Stimulated activated CD8-positive, alpha-beta memory T cell treated with anti-CD3 and anti-CD28 coated beads, Interleukin-4, amount 100 ng/mL, for 48 hours (primary cell): ENCODE measurements at places on chromosomes 16 and 17.

GRCh38 chr17:80990921-80991644 lies 558 bp upstream of the CHMP6 start:
- no peak for DNase-seq

- no peak for DNase-seq
Observed at GRCh38 chr17:65261682-65262636, 124.8 kb downstream of the RGS9 start.

- DNase-seq, result no peak
Observed at GRCh38 chr16:88809676-88810165, 2.0 kb downstream of the APRT start.

DNA sequence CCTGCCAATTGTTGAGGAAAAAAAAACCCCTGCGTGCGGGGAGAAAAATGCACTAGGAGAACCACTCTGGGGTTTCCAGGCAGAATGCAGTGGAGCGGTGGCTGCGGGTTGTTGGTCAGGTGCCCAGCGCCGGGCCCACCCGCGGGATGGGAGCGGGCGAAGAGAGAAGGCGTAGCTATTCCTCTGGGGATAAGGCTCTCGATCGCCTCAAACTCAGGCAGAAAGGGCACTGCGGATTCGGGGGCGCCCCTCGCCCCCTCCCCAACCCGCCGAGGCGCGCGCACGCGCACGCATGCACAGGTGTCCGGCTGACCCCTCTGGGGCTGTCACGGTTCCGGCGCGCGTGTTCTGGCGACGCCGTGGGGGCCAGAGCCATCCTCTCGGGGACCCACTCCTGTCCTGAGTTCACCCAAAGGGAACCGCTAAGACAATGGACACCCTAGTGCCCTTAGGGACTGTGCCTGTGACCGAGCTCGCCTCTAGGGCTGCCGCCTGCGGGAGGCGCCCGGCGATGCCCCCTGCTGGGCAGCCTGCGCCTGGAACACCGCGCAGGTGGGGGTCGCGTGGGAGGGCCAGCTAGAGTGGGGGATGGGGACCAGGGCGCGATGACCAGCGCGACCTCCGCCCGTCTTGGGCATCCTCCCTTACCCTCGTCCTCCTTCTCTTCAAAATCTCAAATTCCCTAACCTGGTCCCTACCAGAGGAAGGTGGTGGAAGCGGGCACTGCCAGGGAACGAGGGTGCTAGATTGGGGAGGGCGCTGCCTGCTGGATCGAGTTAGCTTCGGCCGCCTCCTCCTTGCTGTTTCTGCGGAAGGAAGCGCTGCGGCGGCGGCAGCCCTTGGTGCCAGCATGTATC lies 14.4 kb upstream of the CBX8 start:
- DNase-seq, result no peak

DNA sequence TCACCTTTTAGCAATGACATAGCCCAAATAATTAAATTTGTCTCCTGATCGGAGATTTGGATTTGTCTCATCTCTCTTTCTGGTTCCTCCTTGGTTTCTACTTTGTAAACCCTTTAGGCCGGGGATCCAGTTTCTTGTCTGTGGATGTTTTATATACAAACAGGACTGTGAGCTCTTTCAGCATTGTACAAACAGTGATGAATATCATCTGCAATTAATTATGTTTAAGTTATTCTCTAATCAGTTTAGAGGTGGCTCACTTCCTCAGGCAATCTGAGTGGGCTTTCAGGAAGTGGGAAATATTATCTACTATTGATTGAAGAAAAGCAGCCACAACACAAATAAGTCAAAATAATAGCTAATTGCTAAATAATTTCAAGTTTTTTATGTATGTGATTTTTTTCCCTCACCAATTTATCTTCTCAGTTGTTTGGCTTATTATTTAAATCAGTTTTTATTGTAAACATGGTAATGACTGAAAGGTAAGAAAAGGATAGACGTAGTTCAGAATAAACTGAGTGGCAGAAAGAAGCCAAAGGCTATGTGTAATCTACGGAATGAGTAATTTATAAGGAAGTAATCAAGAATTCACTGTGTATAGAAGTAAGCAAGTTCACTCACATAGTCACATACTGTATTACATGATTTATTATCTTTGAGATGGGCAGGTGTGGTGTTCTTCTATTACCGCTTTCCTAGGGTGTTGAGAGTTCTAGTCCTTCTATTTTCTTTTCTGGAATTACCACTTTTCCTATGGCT lies 3.4 kb upstream of the ABCC11 start:
- DNase-seq, result no peak

DNA sequence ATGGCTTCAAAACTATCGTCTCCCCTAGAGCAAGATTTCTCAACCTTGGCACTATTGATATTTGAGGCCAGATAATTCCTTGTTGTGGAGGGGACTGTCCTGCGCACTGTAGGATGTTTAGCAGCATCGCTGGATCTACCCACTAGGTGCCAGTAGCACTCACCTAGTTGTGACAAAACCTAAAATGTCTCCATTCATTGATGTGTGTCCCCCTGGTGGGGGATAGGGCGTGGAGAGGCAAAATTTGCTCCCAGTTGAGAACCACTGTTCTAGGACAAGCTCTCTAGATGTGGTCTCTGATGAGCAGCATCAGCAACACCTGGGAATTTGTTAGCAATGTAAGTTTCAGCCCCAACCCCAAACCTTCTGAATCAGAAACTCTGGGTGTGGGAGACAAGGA lies 259.0 kb downstream of the XYLT1 start:
- DNase-seq, result peak; percentile 46

GRCh38 chr16:56825826-56826225 lies 39.2 kb upstream of the SLC12A3 start:
- DNase-seq, result no peak

DNA sequence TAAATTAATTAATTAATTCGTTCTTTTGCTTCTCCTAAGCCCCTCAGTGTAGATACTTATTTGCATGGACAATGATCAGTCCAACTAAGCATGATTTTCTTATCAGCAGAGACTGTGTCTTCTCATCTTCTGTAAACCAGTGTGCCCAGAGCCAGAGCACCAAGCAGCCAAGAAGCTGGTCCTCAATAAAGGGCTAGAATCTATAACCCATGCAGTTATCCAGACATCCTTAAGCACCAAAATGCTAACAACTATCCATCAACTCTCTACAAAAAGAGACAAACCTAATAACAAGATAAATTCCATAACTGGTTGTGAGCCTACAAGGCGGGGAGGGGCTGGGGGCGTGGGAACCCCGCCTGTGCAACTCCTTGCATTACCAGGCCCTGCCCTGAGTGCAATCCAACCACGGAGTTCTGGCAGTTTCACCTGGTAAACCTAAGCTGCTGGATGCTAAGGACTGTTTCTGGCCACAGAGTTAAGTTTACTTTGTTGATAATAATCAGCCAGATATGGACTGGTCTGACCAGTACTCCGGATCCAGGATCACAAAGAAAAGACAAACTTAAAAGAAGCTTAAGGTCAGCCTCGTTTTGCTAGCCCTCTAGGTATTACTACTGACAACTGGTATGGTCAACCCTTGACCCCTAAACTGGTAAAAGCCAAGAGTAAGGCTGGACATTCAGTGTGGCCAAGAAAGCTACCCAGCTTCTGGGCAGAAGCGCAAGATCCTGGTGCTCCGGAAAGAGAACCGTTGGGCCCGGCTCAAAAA lies 51.5 kb downstream of the ZFHX3 start:
- DNase-seq, result no peak

DNA sequence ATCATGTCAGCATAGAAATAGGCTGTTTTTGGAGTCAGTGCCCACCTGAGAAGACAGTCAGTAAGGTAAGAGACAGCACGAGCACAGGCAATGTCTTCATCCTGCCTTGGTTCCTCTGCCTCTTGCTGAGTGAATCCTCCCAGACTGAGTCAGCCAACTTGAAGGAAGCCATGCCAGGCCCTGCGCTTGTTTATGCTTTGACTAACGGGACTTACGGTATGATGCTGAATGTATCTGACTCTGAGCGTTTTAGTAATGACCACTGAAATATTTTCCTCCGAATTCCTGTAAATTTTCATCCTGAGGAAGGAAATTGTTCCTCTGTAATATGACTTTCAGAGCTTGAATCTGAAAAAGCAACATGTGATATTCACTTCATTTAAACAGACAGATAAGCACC lies 18.0 kb downstream of the C17orf67 start:
- DNase-seq, result no peak

DNA sequence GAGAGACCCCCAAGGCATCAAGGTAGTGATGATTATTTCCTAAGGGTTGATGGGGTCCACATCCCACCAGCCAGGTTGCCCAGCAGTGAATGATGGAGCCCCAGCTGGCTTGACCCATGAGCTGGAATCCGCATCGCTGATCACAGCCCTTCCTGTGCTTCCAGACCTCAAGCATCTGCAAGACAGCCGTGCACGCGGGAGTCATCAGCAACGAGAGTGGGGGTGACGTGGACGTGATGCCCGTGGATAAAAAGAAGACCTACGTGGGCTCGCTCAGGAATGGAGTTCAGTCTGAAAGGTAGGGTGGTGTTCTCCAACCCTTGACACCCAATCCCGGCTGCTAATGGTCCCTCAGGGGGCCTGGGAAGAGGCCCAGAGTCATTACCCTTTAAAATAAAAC lies 69.3 kb downstream of the CRISPLD2 start:
- DNase-seq, result no peak

DNA sequence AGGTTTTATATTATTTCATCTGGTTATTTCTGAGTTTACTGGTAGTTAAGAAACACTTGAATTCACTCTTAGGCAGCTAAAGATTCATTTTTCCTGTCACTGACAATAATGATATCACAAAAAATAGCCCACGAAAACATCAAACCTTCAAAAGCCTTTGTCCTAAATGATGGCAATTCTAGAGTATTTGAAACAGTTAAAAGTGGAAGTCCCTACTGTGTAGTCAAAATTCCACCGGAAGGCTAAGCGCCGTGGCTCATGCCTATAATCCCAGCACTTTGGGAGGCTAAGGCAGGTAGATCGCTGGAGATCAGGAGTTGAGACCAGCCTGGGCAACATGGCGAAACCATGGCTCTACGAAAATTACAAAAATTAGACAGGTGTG lies 103.5 kb downstream of the HIC1 start:
- DNase-seq, result no peak

GRCh38 chr17:80225230-80225629 lies 5.0 kb downstream of the SLC26A11 start:
- DNase-seq, result no peak

- DNase-seq, result peak; percentile 33
Observed at GRCh38 chr16:24610416-24610755, 71.0 kb downstream of the RBBP6 start.

GRCh38 chr16:2838928-2839327 lies 8.8 kb downstream of the ZG16B start:
- peak; percentile 74 for DNase-seq

DNA sequence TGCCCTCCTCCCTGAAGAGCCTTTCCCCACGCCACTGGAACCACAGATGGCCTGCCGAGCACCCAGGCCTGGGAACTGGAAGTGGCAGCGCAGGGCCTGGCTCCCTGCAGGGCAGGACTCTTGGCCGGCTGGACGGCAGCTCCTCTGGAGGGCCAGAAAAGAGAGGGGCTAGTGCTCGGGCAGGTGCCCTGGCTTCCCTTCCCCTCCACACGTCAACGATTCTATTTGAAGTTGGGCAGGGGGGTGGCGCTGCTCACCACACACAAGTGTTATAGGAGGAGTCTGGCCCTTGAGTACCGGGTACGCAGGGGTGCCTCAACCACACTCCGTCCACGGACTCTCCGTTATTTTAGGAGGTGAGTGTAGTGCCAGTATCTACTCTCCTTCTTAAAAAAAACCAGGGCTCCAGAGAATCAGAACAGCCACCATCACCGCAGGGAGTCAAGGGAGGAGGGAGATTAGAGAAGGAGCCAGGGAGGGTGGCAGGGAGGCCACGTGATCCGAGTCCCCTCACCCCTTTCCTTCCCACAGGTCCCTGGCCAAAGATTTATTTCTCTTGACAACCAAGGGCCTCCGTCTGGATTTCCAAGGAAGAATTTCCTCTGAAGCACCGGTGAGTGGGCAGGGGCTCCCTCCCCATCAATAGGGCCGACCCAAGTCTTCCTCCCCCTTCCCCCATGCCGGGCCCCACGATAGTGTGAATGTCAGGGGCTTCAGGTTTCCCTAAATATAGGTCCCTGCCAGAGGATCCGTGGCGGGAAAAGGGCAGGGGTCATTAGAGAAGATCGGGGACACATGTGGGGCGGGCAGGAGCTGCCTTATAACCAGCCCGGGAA lies 1.4 kb upstream of the ALDOA start:
- DNase-seq, result peak; percentile 82

GRCh38 chr16:49532873-49533272 lies 159.3 kb downstream of the C16orf78 start:
- no peak for DNase-seq

- no peak for DNase-seq
Observed at GRCh38 chr16:4911970-4912386, 25.0 kb downstream of the PPL start.

GRCh38 chr16:6446370-6446769 lies 886.3 kb upstream of the RBFOX1 start:
- DNase-seq, result no peak

DNA sequence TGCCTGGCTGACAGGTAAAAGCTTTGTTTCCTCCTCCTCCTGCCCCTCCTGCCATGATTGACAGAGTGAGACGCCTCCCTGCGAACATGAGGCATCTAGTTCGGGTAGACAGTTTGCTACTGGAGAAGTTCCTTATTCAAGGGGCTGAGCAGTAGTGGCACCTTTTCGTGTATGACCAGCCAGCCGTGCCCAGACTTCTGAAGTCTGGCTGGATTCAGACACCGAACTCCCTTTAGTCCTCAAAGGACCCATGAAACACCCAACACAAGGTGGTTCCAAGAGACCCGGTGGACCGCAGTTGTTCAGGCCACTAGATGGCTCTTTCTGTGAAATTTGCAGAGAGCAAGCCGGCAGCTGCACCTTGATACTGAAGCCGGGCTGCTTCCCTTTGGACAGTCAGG lies 192.8 kb downstream of the XYLT1 start:
- no peak for DNase-seq

DNA sequence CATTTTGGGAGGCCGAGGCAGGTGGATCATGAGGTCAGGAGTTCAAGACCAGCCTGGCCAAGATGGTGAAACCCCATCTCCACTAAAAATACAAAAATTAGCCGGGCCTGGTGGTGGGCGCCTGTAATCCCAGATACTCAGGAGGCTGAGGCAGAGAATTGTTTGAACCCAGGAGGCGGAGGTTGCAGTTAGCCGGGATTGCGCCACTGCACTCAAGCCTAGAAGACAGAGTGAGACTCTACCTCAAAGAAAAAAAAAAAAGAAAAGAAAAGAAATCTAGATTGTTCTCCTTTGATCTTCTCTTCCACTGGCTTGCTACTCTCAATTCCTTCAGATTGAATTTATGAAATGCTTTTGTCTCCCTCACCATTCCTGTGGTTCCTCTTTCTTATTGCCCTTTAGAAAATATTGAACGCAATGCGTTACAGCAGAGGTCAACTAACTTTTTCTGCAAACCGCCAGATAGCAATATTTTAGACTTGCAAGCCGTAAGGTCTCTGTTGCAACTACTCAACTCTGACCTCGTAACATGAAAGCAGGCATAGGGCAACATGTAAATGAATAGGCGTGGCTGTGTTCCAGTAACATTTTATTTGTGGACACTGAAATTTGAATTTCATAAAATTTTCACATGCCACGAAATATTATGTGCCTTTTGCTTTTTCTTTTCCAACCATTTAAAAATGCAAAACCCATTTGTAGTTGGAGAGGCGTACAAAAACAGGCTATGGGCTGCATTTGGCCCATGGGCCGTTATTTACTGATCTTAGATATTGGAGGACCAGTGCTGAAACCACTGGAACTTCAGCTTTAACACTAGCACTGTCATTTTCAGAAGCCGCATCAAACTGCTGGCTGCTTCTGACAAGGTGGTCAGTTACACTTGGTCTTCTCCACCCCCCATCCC lies 24.8 kb downstream of the PITPNC1 start:
- no peak for DNase-seq
